HuH-7.5 (cell line): ENCODE measurements at places on chromosomes 2 and 18.

- DNase-seq: no peak
These were observed 131.4 kb downstream of the VWC2L start for GRCh38 chr2:214542295-214542694.

DNA sequence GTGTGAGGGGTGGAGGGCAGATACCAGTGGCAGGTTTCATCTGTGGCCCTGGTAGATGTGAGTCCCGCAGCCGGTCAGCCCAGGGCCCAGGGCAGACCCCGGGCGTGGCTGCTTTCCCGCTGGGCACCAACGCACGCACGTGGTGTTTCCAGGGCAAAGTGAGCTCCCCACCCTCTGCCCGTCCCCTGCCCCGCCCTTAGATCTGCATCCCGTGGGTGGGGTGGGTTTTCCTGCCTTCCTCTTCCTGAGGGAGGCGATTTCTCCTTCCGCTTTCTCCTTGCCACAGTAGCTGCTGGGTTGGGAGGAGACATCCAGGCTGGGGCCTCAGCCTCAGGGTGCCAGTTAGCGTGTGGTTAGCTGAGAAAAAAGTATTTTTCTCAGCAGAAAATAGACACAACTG lies 49.6 kb downstream of the ODC1 start:
- no peak for DNase-seq

GRCh38 chr2:149716687-149717086 lies 129.1 kb upstream of the MMADHC start:
- no peak for DNase-seq

DNA sequence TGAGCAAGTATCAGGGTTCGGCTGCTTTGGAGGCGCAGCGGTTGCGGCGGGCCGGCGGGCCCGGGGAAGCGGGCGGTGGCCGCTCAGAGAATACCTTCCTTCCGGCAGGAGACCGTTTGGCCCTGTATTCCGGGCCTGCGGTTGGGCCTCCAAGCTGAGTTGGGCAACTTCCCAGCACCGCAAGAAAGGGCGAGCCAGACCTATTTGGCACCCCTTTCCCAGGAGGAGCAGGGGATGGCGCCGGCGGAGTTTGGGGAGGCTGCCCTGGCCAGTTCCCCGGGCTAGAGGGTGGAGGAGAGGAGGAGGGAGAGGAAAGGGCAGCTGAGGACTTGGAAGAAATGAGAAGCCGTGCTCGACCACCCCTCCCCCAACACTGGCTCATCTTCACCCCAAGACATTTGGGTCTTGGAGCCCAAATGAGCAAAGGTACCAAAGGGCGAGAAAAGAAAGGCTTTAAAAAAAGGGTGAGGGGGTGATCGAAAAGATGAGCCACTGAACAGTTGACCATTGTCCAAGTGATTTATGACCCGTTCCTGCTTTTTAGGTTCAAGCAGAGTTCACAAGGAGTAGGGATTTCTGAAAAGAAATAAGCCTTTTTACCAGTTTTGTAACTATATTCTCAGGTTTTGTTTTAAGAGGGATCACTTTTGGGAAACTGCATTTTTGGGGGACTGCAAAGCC lies 8.4 kb downstream of the HOXD3 start:
- no peak for DNase-seq

GRCh38 chr18:8750954-8751415 lies 45.6 kb downstream of the MTCL1 start:
- DNase-seq: no peak

GRCh38 chr2:149906886-149907285 lies 319.3 kb upstream of the MMADHC start:
- DNase-seq: no peak

DNA sequence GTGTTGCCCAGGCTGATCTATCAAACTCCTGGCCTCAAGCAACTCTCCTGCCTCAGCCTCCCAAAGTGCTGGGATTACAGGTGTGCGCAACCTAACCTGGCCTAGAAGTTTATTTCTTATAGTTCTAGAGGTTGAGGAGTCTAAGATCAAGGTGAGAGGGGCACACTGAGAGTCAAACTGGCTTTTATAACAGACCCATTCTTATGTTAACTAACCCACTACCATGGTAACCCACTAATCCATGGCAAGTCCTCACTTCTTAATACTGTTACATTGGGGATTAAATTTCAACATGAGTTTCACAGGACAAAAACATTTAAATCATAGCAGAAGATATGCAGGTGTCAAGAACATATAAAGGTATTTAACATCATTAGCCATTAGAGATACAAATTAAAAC lies 50.6 kb downstream of the MDH1 start:
- no peak for DNase-seq

DNA sequence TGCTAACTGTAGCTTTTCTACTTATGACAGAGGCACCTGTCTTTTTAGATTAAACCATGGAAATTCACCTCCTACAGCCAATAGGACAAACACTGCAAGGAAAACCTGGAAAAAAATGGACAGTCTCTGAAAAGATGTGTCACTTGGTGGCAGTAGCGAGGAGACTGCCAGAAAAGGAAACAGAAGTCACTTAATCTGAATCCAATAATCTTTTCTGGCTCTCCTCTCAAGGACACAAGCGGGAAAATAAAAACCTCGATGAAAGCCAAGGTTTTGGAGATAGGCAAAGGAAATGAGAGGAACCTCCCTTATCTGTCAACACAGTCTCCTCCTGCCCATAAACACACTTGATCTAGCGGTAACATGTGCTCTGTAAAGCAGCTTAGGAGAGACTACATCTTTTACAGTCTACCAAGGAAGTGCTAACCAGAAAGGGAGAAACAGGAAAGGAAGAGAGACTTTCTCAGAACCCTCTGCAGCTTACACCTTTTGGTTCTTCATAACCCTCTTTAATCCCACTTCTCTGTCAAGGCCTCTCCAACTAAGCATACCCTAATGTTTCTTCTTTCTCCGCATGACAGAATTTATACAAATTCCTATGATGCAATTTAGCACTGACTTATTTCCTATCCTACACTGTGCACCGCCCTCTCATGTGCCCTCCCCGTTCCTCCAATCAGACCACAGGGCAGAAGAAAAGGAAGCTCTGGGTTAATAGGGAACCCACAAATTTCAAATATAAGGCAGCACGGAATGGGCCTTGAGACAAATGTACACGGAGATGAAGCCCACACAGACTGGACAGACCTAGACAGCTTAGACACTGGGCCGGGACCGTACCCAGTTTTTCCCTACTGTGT lies 52.8 kb downstream of the CLASP1 start:
- DNase-seq: no peak

- DNase-seq: no peak
These were observed 323.1 kb downstream of the RBM43 start for GRCh38 chr2:150938527-150938926.

DNA sequence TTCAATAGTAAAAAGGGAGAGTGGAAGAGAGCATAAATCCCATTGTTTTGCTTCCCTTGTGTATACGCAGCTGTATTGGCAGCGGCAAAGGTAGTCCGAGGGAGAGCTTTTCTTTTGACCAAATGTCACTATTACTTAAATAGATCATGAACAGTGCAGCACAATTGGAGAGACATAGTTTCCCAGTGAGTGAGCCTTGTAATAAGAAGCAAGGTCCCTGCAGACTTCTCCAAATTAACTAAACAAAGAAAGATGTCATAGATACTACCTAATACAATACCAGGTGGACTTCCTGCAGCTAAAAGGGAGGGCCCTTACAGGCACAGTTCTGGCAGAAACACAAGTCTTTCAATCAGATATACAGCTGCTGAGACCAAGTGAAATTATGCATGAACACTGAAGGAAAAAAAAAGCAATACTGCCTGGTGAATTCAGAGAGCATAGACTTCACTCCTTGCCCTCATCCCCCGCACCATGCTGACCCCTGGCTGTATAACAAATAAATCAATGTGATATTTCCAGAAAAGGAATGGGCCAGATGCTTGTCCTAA lies 404.7 kb upstream of the CDH2 start:
- DNase-seq: no peak

- no peak for DNase-seq
These were observed 158.3 kb upstream of the NDUFV2 start for GRCh38 chr18:8943900-8944870.

DNA sequence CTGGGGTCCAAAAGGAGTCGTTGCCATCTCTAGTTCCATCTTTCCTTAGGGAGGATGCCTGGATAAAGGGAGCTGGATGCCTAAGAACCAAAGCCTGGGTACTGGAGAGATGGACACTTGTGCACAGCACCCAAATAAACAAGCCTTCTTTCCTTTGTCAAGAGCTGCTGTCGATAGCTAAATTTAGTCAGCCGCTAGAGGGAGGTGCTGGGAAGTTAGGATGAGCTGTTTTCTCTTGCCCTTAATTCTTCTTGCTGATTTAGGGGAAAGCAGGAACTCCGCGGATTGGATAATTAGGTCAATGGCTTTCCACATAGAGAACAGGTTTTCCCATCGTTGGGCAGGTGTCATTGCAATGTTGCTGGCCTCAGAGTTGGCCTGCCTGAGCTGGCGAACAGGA lies 30.9 kb upstream of the SERPINB12 start:
- no peak for DNase-seq

DNA sequence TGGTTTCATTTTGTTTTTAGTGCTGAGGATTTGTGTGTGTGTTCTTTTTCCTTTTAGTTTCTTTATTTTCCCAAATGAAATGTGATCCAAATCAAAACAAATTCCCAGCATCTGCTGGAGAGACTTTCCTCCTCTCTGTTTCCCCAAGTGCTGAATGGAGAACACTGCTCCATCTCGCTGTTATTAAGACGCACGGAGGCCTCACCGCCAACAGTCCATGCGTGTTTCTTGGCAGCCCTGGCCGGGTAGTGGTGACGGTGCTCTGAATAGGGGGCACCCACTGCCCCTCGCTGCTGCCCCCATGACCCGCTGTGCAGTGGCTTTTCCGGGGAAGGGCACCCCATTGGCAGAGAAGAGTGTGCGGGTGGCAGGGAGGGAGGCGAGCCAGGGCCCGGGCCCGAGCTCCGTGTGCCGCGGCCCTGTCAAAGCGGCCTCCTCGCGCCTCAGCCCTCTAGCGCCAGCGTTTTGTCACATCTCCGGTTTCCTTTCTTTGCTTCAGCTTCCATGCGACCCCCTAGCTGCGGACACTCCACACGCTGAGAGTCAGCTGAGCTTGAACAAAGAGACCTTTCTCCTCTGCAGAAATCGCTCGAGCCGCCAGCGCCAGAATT lies 473.7 kb upstream of the SALL3 start:
- no peak for DNase-seq

DNA sequence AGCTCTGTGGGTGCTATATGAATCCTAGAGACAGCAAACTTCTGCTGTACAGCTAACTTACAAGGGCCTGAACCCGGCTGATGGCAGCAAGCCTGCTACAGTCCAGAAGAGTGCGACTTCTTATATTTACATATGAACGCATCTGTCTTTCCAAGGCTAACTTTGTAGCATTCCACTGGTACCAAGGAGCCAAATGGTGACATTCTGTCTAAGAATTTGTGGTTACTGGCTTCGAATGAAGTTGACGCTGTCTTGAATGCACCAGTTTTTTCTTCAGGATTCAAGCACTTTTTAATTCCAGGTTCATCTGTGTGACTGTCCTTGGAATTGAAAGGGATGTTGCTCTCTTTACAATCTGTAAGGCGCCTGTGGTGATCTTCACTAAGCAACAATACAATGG lies 42.4 kb downstream of the THUMPD2 start:
- DNase-seq: no peak

- no peak for DNase-seq
These were observed 845.9 kb upstream of the ID2 start for GRCh38 chr2:7835693-7836680.

- DNase-seq: no peak
These were observed 165.7 kb downstream of the WDPCP start for GRCh38 chr2:63422556-63422955.

- DNase-seq: no peak
These were observed 125.0 kb downstream of the NFATC1 start for GRCh38 chr18:79520478-79521390.

GRCh38 chr2:239866350-239866749 lies 158.8 kb downstream of the NDUFA10 start:
- DNase-seq: no peak

DNA sequence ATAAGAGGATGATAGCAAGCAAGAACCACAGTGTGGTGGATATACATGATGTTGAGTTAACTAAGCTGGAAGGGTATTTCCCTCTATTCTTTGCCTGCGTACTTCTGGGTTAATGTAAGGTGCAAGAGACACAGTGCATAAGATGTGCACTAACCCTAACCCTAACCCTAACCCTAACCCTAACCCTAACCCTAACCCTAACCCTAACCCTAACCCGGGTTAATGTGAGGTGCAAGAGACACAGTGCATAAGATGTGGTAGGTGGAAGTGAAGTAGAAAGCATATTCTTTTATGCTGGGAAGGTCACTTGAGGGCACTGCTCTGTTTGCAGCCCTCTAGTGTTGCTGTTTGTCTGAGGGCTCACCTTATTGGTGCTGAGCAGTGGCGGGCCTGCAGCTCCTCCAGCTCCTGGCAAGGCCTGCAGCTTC lies 181.5 kb upstream of the ITGA4 start:
- DNase-seq: no peak

- DNase-seq: no peak
These were observed 6.1 kb upstream of the ATG16L1 start for GRCh38 chr2:233245406-233245805.

DNA sequence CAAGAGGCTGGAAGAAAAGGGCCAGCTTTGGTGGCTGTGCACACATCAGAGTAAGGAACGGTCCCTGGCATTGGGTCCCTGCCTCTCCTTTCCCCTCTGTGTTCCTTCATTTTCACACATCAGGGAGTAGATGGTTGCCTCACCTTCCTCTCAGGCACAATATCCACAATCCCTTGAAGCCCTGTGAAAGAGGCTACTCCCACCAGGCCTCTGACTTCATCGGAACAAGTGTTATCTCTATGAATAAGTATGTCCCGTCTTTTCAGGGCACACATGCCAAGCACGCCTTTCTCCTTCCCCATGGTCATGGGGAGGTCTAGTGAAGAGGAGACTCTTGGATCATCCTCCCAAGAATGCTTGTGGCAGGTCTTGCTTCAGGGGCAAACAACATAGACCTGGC lies 61.2 kb upstream of the LMAN1 start:
- DNase-seq: no peak

GRCh38 chr2:204505488-204505887 lies 39.8 kb upstream of the PARD3B start:
- no peak for DNase-seq
